ENCODE measurements at places on chromosomes 11 and 22. TPM values are rescaled to one million over a fixed set of nuclear protein-coding genes. Genes with fewer than 3 reads are reported as not detected.

GRAMD4 gene
- 128 TPM for total RNA-seq

KRTAP5-9 gene
- total RNA-seq = not detected

GRCh38 chr22:20220629-20221026 is 47.5 kb downstream of the RTN4R start:
- DNase-seq = no peak

GRCh38 chr11:772429-773390 is 4.6 kb downstream of the GATD1 start:
- no peak for DNase-seq

- peak; percentile 55 for DNase-seq
These were observed 500 bp upstream of the ADSL start for GRCh38 chr22:40345815-40346184.

DNA sequence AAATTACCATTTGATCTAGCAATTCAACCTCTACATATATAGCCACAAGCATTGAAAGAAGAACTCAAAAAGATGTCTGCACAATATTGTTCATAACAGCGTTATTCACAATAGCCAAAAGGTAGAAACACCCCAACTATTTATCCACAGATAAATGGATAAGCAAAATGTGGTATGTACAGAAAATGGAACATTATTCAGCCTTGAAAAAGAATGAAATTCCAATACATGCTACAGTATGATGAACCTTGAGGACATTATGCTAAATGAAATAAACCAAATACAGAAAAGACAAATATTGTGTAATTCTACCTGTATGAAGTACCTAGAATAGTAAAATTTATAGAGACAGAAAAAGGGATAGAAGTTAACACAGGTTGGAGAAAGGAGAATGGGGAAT is 2.6 kb upstream of the ETS1 start:
- DNase-seq = no peak

GRCh38 chr11:33610903-33611302 is 89.7 kb downstream of the C11orf91 start:
- no peak for DNase-seq
